Fibroblast of skin of right biceps (primary cell): ENCODE measurements at places on chromosomes 3 and 15.

- DNase-seq = peak; percentile 60
Measured at GRCh38 chr3:27504749-27505148, 20.6 kb upstream of the SLC4A7 start.

GRCh38 chr15:90442423-90442822 is 54.4 kb downstream of the IQGAP1 start:
- DNase-seq = no peak

DNA sequence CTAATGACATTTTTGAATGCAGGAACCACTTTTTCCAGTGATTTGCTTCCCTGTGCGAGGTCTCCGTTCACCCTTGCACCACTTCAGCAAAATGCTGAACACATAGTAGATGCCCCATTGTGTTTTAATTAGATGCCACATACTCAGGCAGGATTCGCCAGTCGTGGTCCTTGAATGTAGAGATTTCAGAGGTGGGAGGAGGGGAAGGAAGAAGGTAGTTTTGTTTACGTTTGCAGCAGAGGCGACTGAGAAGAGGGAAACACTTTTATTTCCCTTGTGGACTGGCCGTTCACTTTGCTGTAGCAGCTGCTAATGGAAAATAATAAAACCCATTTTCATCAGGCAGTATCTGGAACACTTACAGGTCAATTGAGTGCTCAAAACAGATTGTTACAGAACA is 262.8 kb upstream of the TBL1XR1 start:
- DNase-seq = no peak

DNA sequence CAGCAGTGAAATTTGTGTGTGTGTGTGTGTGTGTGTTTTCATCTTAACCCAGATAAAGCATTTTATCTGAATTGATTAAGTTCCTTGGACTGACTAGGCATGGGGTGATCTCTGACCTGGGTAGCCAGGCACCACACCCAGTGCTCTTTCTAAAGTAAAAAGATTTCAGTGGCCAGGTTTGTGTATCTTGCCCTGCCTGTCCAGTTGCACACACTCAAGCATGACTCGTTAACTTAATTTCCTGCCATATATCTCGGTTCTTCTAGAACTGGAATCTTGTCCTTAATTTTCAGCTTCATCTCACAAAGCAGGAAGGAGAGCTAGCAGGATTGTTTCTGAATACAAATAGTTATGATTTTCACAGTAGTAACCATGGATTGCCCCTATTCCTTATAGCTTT is 17.0 kb downstream of the TM4SF18 start:
- DNase-seq = peak; percentile 30

- no peak for DNase-seq
Measured at GRCh38 chr15:47857776-47858167, 140.5 kb downstream of the SEMA6D start.

GRCh38 chr3:25916321-25916720 is 126.4 kb downstream of the OXSM start:
- DNase-seq = no peak

DNA sequence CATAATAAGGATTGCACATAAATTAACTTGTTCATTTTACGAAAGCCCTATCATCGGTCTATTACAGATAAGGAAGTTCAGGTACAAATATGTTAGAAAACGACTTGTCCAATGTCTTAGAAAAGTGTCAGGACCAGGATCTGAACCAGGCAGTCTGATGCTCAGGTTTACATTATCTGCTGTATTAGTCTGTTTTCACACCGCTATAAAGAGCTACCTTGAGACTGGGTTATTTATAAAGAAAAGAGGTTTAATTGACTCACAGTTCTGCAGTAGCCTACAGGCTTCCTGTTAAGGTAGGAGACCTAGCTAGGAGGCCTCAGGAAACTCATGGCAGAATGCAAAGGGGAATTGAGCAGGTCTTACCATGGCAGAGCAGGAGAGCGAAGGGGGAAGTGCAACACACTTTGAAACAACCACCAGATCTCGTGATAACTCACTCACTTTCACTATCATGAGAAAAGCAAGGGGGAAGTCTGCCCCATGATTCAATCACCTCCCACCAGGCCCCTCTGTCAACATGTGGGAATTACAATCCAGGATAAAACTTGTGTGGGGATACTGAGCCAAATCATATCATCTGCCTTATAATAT is 45.8 kb upstream of the GOLIM4 start:
- no peak for DNase-seq

DNA sequence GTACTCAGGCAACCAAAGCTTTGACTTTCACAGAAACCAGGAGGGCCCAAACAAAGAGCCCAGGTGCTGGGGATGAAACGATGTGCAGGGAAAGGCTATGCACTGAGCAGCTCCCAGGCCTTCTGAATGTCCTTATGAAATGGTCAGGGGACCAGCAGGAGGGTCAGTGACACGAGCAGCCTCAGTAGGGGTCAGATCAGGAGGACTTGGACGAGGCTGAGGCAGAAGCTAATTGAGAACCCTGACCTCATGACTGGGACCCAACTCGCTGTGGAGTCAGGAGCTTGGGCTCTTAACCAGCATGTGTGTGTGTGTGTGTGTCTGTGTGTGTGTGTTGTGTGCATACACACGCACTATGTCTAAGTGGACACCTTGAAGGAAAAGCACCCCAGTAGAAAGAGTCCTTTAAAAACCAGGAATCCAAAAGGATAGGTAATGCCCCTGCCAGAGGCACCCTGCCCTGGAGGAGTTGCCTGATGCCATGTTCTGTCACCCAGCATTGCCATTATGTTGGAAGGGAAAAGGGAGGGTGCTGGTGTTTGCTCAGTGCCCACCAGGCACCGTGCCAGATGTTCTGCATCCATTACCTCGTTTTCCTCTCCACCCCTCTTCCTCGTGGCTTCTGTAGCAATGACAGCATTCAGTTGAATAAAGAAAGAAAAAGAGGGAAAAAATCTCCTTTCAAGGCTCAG is 50.9 kb downstream of the CORO2B start:
- no peak for DNase-seq

DNA sequence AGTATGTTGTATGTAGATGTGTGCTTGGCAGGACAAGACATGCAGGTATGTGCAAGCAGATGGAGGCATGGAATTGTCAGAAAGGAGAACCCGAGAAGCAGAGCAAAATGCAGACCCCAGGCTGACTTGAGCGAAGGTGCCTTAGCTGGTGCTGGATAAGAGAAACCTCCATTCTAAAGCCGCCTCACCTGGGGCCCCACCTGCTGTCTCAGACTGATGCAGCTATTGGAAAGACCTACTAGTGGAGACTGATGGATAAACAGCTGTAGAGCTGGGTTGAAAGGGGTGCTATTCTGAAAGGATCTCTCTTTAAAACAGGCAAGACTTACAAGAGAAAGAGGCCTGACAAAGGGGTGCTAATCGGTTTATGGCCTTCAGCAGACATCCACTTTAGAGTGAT is 86.2 kb downstream of the EPHB1 start:
- DNase-seq = no peak

- DNase-seq = peak; percentile 9
Measured at GRCh38 chr3:123518892-123519485, 65.9 kb downstream of the HACD2 start.

DNA sequence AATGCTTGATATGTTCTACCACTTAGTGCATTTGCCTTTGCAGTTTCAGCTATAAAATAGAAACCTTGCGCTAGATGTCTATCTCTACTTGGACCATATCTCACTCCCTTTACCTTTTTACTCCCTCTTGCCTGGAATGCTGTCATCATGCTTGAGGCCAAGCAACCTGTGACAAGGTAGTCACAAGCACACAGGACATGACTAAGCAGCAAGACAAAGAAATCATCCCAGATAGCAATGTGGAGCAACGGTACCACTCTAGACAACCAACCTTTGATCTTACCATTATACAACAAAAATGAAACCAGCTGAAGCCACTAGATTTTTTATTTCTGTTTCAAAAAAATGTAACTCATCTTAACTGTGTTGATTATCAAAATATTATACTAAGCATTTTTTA is 50.5 kb upstream of the SPSB4 start:
- no peak for DNase-seq
